ENCODE measurements at places on chromosomes 7 and 10. TPM values are rescaled to one million over a fixed set of nuclear protein-coding genes. Genes with fewer than 3 reads are reported as not detected.

Gene SLC25A28
- 13.8 TPM for total RNA-seq

DNA sequence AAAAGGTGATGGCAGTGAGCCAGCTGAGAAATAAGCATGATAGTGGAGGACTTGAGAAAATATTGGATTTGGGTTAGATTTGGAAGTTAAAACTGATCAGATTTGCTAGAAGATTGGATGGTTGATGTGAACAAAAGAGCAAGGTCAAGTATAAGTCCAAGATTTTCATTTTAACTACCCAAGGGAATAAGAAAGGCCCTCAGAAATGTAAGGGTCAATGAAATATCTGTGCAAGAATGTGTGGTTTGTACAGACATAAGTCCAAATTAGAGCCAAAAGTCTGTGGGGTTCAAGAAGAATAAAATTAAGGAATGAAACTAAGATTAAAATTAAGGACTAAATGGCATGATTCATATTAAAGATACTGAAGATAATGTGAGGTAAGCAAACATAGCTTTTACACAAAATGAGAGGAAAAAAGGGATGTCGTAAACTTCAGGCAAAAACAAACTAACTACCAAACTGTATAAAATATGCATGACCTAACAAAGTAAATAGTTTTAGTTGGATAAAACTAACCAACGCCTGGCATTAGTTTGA lies 78.4 kb upstream of the CACNA2D1 start:
- H3K27me3 ChIP-seq: no peaks in the 10 kb centered on the region
- no peaks in the 10 kb centered on the region for H3K4me1 ChIP-seq
- H3K4me3 ChIP-seq: no peak overlapping the region
- no peaks in the 10 kb centered on the region for H3K36me3 ChIP-seq
- H3K27ac ChIP-seq: no peak overlapping the region

DNA sequence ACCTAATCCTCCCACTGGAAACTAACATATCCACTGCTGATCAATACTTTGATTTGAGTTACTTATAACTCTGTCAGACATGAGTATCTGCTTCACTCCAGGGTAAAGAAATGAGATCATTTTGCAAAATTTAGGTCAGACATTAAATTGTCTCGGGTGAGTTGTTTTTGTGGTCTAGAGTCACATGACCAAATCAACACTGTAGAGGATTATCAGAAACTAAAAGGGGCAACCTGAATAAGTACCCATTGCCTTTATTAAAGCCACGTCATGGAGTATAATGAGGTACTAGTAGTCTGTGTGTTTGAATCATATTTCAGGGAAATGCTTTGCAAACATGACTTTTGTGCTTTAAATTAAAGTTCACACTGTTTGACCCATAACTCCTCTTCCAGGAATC lies 107.7 kb upstream of the ADO start:
- H3K4me3 ChIP-seq: no peak overlapping the region
- H3K27me3 ChIP-seq: no peaks in the 10 kb centered on the region
- no peaks in the 10 kb centered on the region for H3K36me3 ChIP-seq
- DNase-seq: no peak
- H3K27ac ChIP-seq: no peak overlapping the region
- H3K4me1 ChIP-seq: no peaks in the 10 kb centered on the region

GRCh38 chr7:8126601-8127167 lies 135.3 kb downstream of the ICA1 start:
- no peak overlapping the region for H3K4me3 ChIP-seq
- no peak for DNase-seq
- no peaks in the 10 kb centered on the region for H3K4me1 ChIP-seq
- H3K36me3 ChIP-seq: no peaks in the 10 kb centered on the region
- no peak overlapping the region for H3K27ac ChIP-seq

Gene CCNJ
- 1.5 TPM for total RNA-seq

GRCh38 chr7:84187813-84188510 lies 6.6 kb downstream of the SEMA3A start:
- H3K4me1 ChIP-seq: peaks cover 9% of the 10 kb centered on the region
- H3K36me3 ChIP-seq: no peaks in the 10 kb centered on the region
- no peak overlapping the region for H3K27ac ChIP-seq
- H3K27me3 ChIP-seq: no peaks in the 10 kb centered on the region

- H3K4me3 ChIP-seq: peak overlapping the region; percentile 45
- no peaks in the 10 kb centered on the region for H3K27me3 ChIP-seq
- DNase-seq: no peak
- H3K4me1 ChIP-seq: peaks cover 10% of the 10 kb centered on the region
- no peaks in the 10 kb centered on the region for H3K36me3 ChIP-seq
Measured at GRCh38 chr7:149741629-149742028, 31.8 kb downstream of the ZNF467 start.

GRCh38 chr7:12963435-12963834 lies 276.0 kb downstream of the ARL4A start:
- H3K27ac ChIP-seq: no peak overlapping the region
- no peak for DNase-seq
- H3K27me3 ChIP-seq: no peaks in the 10 kb centered on the region
- H3K36me3 ChIP-seq: no peaks in the 10 kb centered on the region
- no peaks in the 10 kb centered on the region for H3K4me1 ChIP-seq

Gene GALNT17
- total RNA-seq: 1.8 TPM

- no peaks in the 10 kb centered on the region for H3K36me3 ChIP-seq
- no peak overlapping the region for H3K4me3 ChIP-seq
- no peaks in the 10 kb centered on the region for H3K4me1 ChIP-seq
- DNase-seq: no peak
Measured at GRCh38 chr10:117876210-117876609, 170.5 kb downstream of the RAB11FIP2 start.

DNA sequence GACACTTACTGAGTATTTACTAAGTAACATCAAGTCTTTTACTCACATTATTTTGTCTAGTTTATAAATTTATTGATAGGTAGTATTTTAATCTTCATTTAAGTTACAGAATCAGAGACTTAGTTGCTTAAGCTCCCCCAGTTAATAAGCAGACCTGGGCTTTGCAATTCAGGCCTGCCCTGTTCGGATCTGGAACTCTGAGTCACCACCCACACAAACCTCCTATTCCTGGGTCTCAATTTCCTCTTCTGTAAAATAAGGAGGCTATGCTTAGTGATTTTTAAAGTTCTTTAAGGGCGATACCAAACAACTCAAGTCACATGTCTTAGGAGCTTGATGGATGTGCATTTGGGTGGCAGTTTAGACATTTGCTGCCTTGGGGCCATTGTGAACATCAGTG lies 3.5 kb upstream of the MGAM start:
- no peak overlapping the region for H3K4me3 ChIP-seq
- no peak overlapping the region for H3K27ac ChIP-seq
- H3K27me3 ChIP-seq: no peaks in the 10 kb centered on the region
- H3K36me3 ChIP-seq: no peaks in the 10 kb centered on the region
- H3K4me1 ChIP-seq: no peaks in the 10 kb centered on the region

DNA sequence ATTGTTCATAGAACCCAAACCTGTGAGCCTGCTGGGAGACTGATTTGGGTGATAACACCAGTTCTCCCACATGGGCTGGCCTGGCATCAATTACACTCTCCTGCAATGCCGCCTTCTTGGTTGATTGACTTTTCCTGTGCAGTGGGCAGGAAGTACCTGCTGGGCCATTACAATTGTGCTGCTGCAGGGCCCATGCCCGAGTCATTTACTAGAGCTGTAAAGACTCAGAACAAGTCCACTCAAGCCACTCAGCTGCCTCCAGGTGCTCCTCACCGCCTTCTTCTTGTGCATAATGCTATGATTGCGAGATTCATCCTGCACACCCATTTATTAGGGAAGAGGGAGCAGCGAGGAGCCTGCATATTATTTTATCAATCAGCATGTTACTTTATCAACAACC lies 264.0 kb downstream of the TCERG1L start:
- no peak overlapping the region for H3K27ac ChIP-seq
- no peaks in the 10 kb centered on the region for H3K36me3 ChIP-seq
- no peak overlapping the region for H3K4me3 ChIP-seq

GRCh38 chr10:77398558-77398957 lies 239.1 kb downstream of the KCNMA1 start:
- H3K27ac ChIP-seq: no peak overlapping the region
- H3K4me1 ChIP-seq: peaks cover 12% of the 10 kb centered on the region
- no peaks in the 10 kb centered on the region for H3K27me3 ChIP-seq
- H3K4me3 ChIP-seq: no peak overlapping the region
- no peaks in the 10 kb centered on the region for H3K36me3 ChIP-seq

Gene ICA1
- total RNA-seq: 9.3 TPM

GRCh38 chr7:45642044-45642443 lies 67.9 kb downstream of the ADCY1 start:
- no peak for DNase-seq
- no peaks in the 10 kb centered on the region for H3K27me3 ChIP-seq
- H3K36me3 ChIP-seq: no peaks in the 10 kb centered on the region
- H3K4me3 ChIP-seq: no peak overlapping the region

DNA sequence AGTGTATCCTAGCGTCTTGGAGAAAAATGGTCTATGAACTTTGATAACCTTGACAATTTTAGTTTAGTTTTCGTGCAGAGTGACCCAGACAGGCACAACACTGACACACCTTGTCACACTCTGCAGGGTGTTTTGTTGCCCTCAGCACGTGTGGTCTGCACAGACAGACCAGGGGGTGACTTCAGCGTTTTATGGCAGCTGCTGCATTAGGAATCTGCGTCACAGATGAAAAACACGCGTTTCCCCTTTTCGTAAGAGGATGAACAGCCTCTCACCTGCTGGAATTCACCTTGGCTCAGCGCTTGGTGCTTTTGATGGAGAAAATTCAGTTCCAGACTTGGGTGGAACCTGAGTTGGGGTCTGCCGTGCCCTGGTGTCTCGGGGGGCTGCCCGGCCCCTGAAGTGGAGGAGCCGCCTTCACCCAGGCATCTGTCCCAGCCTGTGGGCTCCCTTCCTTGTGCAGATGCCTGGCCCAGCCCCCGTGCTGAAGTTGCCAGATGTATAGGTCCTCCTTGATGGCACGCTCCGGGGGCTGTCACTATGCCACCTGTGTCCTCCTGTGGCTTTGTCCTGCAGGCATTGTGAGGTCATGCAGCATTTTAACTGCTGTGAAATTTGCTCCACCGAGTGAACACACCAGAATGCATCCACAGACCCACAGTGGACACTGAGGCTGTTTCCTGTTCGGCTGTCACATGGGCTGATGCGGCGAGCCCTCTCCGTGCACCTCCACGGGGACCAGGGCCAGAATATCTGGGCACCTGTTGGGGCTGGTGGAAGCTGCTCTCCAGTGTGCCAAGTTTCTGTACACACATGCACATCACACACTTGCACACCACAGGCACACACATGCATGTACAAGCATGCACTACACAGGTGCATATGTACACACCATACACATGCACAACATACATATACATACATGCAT lies 18.3 kb downstream of the INPP5A start:
- H3K27me3 ChIP-seq: no peaks in the 10 kb centered on the region
- no peak for DNase-seq
- H3K27ac ChIP-seq: no peak overlapping the region
- H3K36me3 ChIP-seq: no peaks in the 10 kb centered on the region
- H3K4me1 ChIP-seq: peaks cover 4% of the 10 kb centered on the region

- H3K4me3 ChIP-seq: no peak overlapping the region
- H3K27me3 ChIP-seq: no peaks in the 10 kb centered on the region
- DNase-seq: no peak
- H3K36me3 ChIP-seq: no peaks in the 10 kb centered on the region
- H3K4me1 ChIP-seq: no peaks in the 10 kb centered on the region
Measured at GRCh38 chr10:76970711-76971519, 666.7 kb downstream of the KCNMA1 start.

DNA sequence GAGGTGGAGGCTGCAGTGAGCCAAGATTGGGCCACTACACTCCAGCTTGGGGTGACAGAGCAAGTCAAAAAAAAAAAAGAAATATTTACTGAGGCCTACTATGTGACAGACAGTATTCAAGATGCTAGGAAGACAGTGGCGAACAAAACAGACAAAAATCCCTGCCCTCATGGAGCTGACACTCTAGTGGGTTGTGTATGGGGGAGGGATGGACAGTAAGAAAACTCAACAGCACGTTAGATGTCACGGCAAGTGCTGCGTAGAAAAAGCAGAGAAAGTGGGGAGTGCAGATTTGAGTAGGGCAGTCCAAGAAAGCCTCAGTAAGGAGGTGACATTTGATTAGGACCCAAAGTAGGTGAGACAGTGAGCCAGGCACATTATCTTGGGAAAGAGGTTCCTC lies 10.1 kb downstream of the CAMK2G start:
- DNase-seq: no peak
- H3K27me3 ChIP-seq: no peaks in the 10 kb centered on the region
- H3K27ac ChIP-seq: peak overlapping the region; percentile 89
- peaks cover 19% of the 10 kb centered on the region for H3K36me3 ChIP-seq
- peaks cover 92% of the 10 kb centered on the region for H3K4me1 ChIP-seq
- no peak overlapping the region for H3K4me3 ChIP-seq

DNA sequence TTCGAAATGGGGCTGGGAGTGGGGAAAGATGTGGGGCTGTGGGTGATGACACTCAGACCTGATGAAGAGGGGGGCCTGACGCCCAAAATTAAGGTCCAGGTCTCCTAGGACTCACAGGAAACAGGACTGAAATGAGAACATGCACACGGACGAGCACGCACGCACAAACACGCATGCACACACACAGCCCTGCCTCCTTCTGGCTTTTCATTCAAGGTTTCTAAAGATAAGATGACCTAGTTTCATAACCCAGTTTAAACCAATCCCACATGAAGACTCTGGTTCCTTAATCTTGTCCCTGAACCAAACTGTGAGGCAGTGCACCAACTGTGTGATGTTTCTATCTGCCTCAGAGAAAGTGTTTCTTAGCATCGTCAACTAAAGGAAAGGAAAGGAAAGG lies 162.0 kb downstream of the DGKI start:
- no peaks in the 10 kb centered on the region for H3K36me3 ChIP-seq

DNA sequence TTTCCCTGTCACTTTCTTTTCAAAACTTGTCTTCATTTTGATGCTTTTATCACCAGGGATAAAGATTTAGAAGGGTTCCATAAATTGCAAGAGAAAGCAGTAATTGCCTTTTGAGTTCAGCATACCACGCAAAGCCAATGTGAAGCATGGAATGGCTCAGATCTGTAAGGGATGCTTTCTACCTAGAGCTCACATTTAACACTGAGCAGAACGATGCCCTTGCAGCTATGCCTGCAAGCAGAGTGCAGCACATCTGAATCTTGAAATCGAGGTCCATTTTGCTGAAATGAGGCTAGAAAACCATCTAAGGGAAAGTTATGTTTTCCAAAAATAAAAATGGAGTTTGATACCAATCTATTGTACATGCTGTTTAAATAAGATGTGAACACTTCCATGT lies 171.2 kb upstream of the CELF2 start:
- no peaks in the 10 kb centered on the region for H3K4me1 ChIP-seq
- no peaks in the 10 kb centered on the region for H3K36me3 ChIP-seq
- H3K27ac ChIP-seq: peak overlapping the region; percentile 31
- no peak overlapping the region for H3K4me3 ChIP-seq

GRCh38 chr10:88346144-88346977 lies 236.8 kb downstream of the RNLS start:
- H3K36me3 ChIP-seq: no peaks in the 10 kb centered on the region
- no peaks in the 10 kb centered on the region for H3K27me3 ChIP-seq
- DNase-seq: no peak
- no peak overlapping the region for H3K27ac ChIP-seq

- H3K4me3 ChIP-seq: no peak overlapping the region
- no peak overlapping the region for H3K27ac ChIP-seq
- H3K27me3 ChIP-seq: no peaks in the 10 kb centered on the region
- DNase-seq: no peak
Measured at GRCh38 chr10:47335906-47336305, 12.3 kb upstream of the RBP3 start.

Gene FBH1
- 49.7 TPM for total RNA-seq

Data from esophagus squamous epithelium (tissue), 5 donors.